ENCODE measurements at places on chromosomes 5 and 9.
A peak's percentile ranks its signal among the peaks of the same experiment; 100 is the strongest.

GRCh38 chr9:107994648-107995047 is 505.1 kb upstream of the KLF4 start:
- DNase-seq = no peak

GRCh38 chr5:72063219-72063819 is 44.0 kb upstream of the MAP1B start:
- DNase-seq = peak; percentile 6

DNA sequence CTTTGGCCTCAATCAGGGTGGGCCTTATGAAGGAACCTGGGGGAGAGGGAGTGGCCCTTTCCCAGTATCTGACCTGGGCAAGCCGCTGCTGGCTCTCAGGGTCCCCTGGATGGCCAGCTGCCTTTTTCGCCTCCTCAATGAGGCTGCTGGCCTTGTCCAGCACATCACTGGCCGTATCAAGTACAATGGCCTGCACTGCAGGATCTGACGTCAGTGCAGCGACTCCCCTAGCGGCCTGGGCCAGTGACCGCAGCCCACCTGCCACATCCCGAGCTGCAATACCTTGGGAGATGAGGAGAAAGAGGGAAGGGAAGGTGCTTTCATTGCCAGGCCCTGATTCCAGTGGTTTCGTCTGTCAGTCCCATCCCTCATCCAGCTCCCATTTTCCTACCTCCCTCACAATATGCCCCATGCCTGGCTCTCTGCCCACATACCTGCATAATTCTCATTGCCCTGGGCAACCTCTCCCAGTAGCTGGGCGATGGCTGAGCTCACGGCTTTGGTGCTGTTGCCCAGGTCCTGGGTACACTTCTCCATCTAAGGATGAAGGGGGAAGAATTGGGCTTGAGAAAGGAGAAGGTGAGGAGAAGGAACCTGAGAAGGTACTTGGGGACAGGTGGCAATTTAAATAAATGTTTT is 19.1 kb downstream of the TLN1 start:
- no peak for DNase-seq

GRCh38 chr9:95493402-95493801 is 23.4 kb downstream of the PTCH1 start:
- DNase-seq = no peak

DNA sequence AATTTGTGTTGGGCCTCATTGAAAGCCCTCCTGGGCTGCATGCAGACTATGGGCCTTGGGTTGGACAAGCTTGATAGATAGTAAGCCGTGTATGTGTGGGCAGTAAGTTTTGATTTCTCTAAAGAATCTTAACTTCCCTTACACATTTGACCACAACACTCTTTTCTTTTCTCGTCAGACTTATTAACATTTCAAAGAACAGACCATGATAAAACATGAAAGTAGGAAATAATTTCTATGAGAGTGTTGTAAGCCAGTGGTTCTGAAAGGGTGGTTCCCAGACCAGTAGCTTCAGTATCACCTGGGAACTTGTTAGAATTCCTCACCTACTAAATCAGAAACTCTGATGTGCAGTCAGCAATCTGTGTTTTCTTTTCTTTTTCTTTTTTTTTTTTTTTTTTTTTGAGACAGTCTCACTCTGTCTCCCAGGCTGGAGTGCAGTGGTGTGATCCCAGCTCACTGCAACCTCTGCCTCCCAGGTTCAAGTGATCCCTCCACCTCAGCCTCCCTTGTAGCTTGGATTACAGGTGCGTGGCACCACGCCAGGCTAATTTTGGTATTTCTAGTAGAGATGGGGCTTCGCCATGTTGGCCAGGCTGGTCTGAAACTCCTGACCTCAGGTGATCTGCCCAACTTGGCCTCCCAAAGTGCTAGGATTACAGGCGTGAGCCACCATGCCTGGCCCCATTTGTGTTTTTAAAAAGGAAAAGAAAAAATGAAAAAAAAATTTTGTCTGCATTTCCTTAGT is 20.0 kb upstream of the GCNT1 start:
- no peak for DNase-seq

DNA sequence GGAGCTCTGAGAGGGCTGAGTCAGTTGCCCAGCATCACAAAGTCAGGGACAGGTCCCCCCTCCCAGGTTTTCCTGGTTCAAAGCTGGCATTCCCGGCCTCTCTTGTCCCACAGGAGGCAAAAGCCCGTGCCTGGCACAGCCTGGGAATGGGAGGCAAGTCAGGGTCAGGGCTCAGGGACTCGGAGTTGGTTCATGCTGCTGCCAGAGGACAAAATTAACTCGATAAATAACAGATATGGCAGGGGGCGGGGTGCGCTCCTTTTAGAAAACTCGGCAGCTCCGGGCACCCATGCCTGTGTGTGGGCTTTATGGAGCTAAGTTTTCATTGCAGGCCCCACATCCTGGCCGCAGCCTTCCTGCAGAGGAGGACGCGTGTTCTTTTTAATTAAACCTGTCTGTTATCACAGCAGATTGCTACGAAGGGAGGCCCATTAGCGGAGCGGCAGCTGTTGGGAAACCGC is 62.8 kb upstream of the LMX1B start:
- no peak for DNase-seq

DNA sequence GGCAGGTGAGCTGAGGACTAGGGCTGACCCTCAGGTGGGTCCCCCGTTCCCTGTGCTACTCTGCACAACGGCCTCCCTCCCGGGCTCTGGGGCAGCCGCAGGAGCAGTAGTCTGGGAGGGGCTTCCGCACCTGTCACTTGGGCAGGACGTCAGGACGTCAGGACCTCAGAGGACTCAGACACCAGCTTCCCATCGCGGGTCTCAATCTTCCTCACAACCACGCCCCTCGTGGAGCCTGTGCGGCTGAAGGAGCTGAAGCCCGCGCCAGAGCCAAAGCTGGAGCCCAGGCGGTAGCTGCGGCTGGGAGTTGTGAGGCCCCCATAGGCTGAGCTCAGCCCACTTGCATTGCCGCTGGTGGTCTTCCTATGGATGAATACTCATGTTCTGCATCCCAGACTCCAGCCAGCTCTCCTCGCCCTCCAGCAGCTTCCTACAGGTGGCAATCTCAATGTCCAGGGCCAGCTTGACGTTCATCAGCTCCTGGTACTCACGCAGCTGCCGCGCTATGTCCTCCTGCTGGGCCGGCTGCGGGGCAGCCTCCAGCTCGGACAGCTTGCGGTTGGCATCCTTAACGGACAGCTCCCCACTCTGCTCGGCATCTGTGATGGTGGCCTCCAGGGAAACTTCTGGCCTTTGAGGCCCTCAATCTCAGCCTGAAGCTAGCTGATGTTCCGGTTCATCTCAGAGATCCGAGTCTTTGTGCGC is 381.4 kb upstream of the RGMB start:
- DNase-seq = no peak

GRCh38 chr5:124920909-124921666 is 174.6 kb upstream of the ZNF608 start:
- peak; percentile 20 for DNase-seq

- no peak for DNase-seq
Measured at GRCh38 chr9:73135394-73135793, 16.3 kb upstream of the ANXA1 start.

- DNase-seq = peak; percentile 73
Measured at GRCh38 chr9:33446946-33447798, at the start of gene AQP3. TSS of gene AQP3 (minus strand) at chr9:33447593. CDS start at chr9:33447530, 63 bp downstream.

- no peak for DNase-seq
Measured at GRCh38 chr9:34559624-34560455, 29.7 kb downstream of the CNTFR start.

GRCh38 chr9:125929846-125930245 is 182.7 kb downstream of the PBX3 start:
- no peak for DNase-seq

- DNase-seq = no peak
Measured at GRCh38 chr5:163261647-163262269, 175.6 kb upstream of the CCNG1 start.

DNA sequence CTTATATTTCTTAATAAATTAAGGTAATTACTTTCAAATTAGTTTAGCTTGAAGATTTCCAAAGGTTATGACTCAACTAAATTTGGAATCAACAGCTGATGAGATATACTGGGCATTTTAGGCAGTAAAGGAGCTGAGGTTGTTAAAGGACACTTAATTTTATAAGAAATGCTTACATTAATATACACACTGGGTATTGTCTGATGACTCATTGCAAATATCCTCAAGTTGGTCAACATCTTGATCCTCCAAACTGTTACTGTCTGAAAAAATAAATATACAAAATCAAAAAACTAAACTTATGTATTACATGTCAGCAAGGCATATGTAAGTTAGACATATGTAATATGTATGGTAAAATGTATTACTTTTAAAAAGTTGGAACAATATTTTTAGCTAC is 3.4 kb downstream of the GFM2 start:
- DNase-seq = no peak

- peak; percentile 34 for DNase-seq
Measured at GRCh38 chr5:94793113-94793815, 174.8 kb downstream of the SLF1 start.

GRCh38 chr9:9973062-9973461 is 639.7 kb downstream of the PTPRD start:
- no peak for DNase-seq

GRCh38 chr5:79932510-79933504 is 58.3 kb downstream of the MTX3 start:
- DNase-seq = no peak

DNA sequence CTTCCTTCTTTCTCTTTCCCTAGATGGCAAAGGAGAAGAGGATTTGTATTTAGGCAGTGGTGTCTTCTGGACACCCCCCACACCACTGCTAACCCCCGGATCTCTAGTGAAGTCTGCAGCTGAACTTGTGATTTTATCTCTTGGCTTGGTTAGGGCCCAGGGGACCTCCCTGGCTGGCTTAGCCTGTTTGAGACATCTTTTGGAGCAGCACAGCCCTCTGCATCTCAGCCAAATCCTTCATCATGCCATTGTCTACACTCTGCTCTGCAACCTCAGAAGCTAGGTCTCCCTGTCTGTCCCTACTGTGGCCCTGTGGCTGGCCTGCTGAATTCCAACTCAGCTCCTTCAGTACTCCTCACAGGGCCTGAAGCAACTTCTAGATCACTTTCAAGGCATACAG is 81.7 kb downstream of the MUSK start:
- no peak for DNase-seq

DNA sequence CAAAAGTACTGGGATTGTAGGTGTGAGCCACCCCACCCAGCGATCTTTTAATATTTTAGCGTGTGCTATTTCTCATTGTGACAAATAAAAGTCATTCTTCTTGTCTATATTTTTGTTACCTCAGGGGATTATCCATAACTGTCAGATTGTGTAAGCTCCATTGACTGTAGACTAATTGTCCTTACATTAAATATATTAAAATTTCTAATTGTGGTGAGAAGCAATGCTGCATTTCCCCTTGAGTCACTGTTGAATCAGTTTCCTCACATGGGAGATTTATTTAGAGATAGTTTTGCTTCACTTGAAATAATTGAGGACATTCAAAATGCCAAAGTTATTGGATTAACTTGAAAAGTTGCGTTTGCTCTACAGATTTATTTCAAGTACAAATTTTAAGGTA is 782.4 kb upstream of the WWC1 start:
- no peak for DNase-seq

GRCh38 chr5:139631520-139632165 is 16.5 kb upstream of the CXXC5 start:
- no peak for DNase-seq

DNA sequence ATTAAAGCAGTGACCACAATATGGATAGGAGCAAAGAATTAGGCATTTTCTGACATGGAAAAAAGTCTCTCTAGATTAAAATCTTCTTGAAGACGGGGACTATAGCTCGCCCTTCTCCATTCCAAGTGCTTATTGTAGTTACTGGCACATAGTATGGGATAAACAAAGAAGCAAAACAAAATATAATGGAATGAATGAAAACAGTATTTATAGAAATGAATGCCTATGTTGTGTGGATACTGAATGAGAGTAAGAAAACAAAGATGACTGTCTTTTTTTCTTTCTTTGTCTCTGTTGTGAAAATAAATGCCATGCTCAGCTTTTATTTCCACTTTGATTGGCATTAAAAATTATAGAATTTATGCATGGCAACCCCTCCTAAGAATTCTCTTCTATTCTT is 1414.3 kb upstream of the ACO1 start:
- no peak for DNase-seq

DNA sequence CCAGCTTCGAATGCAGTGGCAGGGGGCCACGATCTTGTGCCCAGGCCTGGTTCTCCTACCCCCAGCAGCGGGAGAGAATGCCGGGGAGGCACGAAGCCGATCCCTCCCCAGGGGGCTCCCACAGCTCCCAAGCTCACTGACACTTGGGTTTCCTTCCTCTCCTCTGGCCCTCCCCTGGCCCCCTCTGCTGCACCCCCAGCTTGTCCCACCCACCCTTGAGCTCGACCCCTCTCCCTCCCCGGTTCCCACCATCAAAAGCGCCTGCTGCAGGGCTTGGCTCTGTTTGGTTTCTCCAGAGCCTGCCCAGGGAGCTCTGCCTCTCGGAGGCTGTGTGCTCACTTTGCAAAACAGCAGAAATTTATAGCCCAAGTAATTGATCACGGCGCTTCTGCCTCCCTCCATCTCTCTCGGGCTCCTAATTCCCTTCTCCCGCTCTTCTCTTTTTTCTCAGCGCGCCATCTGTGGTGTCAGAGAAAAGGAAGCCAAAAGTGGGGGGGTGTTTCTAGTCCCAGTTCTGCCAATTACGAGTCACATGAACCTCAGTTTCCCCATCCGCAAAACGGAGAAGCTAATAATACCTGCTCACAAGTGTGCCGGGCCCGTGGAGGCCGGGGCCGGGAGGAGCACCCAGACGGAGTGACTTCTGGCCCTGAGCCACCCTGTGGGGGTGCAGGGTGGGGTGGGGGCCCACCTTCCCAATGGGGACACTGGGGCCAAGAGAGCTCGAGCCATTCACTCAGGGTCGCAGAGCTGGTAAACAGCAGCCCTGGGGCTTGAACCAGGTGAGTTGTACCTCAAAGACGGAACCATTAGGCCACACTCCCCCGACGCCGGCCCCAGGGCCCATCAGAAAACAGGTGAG is 141.2 kb upstream of the IER5L start:
- no peak for DNase-seq

DNA sequence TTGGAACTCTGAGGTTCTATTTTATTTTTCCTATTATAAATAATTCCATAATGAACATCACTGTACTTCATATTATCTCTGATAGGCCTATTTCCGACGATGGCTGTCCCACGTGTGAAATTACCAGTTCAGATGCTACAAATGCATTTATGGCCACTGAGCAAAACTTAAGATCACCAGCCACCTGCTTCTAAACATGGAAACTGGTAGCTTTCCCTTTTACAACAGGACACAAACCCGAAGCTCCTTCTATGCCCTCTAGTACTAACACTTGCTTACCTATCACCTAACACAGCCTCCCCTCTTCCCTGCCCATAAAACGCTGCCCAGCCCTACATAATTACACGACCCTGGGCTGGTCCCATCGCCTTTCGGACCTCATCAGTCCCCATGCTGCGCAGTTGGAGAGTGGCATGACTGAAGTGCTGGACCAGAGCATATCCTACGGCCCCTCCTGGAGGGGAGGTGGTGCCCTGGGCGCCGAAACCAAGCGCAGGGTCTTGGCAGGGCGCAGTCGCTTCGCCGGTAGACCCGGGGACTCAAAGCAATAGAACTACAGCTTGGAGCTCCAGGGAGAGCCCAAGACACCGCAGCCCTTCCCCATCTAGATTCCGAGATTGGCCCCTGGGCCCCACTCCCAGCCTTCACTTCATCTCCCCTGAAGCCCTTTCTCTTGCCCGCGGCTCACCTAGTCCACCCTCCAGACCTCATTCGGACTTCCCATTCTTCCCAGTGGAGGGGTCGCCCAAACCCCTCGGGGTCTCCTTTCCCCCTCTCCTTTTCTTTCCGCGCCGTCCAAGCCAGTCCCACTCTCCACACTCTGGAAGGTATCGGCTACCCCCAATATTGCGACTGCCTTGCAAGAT is 1.0 kb upstream of the SAP30L start:
- DNase-seq = no peak

GRCh38 chr9:95750725-95751519 is 124.6 kb upstream of the ERCC6L2 start:
- DNase-seq = no peak

- DNase-seq = no peak
Measured at GRCh38 chr5:112560371-112560770, 141.3 kb upstream of the EPB41L4A start.
